ENCODE measurements at places on chromosomes 7 and 10. TPM values are rescaled to one million over a fixed set of nuclear protein-coding genes. Genes with fewer than 3 reads are reported as not detected.

Gene HOXA10
- total RNA-seq, result under 0.01 TPM

Gene RBP4
- 0.06 TPM for total RNA-seq

Gene PGAM2
- 1.2 TPM for total RNA-seq

Gene OPN4
- total RNA-seq, result not detected

Gene HABP2
- not detected for total RNA-seq

Gene TMEM26
- 12.2 TPM for total RNA-seq

Gene OR13A1
- not detected for total RNA-seq

Gene EIF3B
- 180 TPM for total RNA-seq

Gene PDZD7
- total RNA-seq, result 3.4 TPM

Gene GSTO2
- 3.4 TPM for total RNA-seq

Gene ICA1
- total RNA-seq, result 2.2 TPM

Gene MBL2
- not detected for total RNA-seq

Gene AGAP6
- total RNA-seq, result 2.2 TPM

Gene FAM149B1
- total RNA-seq, result 31.3 TPM

Gene ADAM12
- total RNA-seq, result 13.7 TPM

Gene IKZF1
- total RNA-seq, result not detected

Gene EVX1
- total RNA-seq, result not detected
